ENCODE measurements at places on chromosomes 5 and 9. TPM values are rescaled to one million over a fixed set of nuclear protein-coding genes. Genes with fewer than 3 reads are reported as not detected.

DNA sequence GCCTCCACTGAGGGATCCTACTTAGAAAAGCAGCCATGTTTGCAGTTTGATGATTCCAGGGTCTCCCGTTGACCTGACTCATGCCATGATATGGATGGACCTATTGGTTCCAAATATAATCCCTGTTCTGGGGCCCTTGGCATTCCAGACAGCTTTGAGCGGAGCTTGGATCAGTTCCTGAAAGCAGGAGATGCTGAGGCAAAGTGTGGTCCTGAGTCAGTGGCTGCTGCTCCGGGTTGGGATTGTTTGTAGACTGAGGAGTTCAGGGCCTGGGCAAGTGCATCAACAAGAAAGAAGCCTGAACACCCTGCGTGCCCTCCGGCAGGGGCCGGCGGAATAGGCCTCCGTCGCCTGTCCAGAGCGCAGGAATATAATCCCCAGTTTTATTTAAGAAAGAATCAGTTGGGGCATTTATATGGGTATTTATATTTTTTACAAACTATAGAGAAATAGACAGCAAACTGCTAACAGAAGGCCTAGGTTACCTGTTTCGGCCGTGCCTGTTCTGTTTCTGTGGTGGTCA lies 50.6 kb downstream of the LRSAM1 start:
- no peak for DNase-seq

GRCh38 chr5:4093236-4093635 lies 497.6 kb downstream of the IRX1 start:
- DNase-seq = no peak

The SNCAIP gene
- 1.3 TPM for total RNA-seq

The FAM221B gene
- not detected for total RNA-seq

DNA sequence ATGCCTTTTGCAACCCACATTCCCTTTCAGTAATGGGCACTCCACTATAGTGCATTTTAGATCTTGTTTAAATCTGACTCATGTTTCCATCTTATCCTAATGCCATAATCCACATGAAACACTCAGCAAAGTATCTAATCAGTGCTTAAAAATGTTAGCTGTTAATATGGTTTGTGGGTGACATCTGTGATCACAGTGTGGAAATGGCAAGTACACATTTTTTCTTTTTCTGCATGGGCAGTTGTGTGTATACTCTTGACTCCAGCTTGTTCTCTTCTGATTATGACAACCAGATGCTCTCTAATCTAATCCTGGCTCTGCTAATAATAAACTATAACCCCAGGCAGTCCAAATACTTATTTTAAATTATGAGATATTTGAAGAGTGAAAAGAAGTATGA lies 103.3 kb downstream of the EDIL3 start:
- DNase-seq = no peak

DNA sequence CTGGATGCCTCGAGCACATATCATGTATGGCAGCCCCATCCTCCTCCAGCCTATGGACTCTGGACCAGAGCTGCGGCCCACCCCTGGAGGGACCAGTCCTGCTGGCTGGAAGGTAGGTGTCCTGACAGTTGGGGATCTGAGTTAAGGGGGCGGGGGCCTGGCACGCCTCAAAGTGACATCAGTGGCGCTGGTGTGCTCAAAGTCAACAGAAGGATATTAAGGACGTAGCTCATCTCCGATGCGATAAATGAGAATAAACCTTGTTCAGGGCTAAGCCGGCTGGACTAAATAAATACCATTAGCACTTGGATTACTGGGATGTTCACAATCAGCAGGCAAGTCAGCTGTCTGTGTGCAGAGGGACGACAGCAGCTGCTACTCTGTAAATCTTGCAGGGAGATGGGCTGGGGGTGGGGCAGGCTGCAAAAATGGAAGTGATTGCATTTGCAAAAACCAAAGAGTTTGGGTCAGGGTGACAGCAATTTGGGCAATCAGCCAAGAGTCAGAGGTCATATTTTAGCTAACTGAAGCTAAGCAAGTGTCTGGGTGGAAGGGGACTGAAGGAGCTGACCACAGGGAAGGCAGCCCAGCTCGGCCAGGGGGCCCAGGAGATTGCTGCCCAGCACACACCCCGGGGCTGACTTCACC lies 80.0 kb upstream of the LRRTM2 start:
- DNase-seq = peak; percentile 14

DNA sequence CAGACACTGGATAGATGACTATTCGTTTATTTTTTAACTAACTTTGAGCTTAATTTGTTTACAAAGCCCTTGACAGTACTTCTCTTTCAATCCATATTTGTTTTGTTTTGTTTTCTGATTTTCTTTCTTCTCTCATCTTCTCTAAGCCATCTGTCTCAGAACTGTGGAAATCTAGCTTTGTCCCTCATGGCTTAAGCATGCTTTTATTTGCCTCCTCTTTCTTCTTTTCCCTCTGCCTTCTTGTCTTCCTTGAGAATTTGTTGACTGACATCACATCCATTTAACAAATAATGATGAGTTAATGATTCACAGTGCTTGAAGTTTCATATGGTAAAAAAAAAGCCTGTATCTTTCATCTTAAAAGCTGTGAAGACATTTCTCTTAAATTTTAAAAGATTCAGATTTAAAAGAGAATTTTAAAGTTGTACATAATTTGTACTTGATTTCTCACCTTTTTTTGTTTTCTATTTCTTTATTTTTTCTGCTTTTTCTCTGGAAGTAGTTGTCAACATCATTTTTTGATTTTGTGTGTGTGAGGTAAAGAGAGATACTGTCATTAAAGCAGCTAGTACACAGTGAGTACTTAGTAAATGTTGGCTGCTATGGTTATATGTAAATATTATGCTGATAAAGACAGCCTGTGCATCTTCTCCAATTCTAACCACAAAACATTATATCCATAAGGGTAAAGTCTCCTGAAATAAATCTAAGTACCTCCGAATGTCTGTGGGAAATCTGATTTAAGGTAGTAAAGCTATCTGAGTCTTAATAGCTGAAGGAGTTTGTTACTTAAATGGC lies 13.9 kb upstream of the SGCD start:
- DNase-seq = no peak

The CXCL14 gene
- total RNA-seq = 49.4 TPM

GRCh38 chr9:134770972-134771971 lies 109.3 kb upstream of the FCN2 start:
- DNase-seq = no peak

GRCh38 chr5:37075399-37075950 lies 173.7 kb downstream of the CPLANE1 start:
- no peak for DNase-seq

The IFNK gene
- not detected for total RNA-seq

DNA sequence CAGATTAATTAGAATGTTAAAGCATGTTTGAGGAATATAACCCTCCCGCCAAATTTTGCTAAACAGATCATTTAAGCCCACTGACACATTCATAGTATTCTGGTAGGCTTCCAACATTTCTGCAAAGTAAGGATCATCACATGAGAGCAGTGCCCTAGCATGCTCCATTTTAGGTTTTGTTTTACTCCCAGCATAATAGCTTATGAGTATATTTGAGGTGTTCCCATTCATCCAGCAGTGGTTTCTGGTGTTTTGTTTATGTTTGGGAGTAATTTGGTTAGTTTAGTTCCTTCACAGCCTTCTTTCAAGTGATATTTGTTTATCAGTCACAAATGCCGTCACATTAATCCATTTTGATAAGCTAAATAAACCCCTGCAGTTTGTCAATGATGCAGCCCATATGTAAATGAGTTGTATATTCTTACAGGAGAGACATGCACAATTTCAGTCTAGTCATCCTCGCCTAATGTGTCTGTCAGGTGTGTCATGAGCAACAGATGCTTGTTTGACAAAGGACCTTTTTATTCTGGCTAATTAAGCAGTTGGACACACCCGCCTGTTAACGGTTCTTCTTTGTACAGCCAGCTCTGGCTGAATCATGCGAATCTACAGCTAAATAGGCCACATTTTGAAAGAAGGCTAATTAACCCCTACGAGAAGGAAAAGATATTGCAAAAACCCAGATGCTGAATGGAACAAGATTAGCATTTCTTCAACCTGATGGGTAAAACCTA lies 124.4 kb downstream of the RFX3 start:
- no peak for DNase-seq

- DNase-seq = peak; percentile 41
Measured at GRCh38 chr5:68683632-68684036, 410.2 kb upstream of the SLC30A5 start.

The FOXD4L4 gene
- 0.52 TPM for total RNA-seq

- DNase-seq = no peak
Measured at GRCh38 chr5:151058891-151059489, 21.8 kb downstream of the TNIP1 start.

DNA sequence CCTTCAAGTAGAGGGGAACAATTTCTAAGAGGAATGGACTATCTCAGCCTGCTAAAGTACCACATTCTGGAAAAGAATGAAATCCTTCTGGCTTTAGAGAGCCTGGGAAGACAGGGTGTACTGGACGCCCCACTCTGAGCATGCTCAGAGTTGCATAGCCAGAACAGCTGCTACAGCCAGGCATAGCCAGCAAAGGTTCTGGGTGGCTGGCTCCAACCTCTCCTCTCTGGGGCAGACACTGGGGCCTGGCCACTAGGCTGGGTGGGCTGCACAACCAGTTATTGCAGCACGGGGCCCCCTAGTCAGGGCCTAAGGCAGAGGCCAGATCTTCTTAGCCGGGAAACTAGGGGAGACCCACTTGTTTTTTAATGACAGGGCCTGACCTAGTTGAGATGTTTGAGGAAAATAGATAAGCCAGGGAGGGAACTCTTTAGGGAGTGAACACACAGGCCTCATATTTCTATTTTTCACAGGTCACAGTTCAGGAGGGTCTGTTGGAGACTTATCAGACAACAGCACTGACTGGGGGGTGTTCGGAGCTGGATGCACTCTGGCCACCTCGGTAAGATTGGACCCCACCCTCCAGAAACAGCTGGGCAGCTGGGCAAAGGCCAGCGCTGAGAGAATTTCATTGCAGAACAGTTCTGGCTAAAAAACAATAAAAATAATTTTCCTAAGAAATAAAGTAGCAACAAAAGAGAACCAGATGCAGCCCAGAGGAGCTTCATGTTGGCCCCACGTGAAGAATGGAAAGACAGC lies 142.9 kb downstream of the LPAR1 start:
- peak; percentile 9 for DNase-seq

GRCh38 chr5:142644640-142645361 lies 41.1 kb downstream of the FGF1 start:
- DNase-seq = peak; percentile 17

The CSF1R gene
- total RNA-seq = 13.5 TPM

The NSUN2 gene
- 45.8 TPM for total RNA-seq

GRCh38 chr9:71863631-71864030 lies 47.4 kb downstream of the ABHD17B start:
- no peak for DNase-seq

DNA sequence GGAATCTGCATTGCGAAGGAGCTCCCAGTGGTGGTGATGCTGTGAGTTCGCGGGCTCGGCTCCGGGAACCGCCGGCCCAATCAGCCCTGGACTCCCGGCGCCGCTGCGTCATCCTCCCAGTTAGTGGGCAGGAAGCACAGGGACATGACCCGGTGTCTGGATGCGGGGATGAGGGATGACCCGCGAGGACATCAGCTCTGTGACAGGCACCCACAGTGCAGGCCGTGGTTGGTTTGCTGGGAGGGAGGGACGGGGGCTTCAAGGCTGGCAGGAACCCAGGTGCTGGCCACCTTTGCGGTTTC lies 996 bp downstream of the NXNL2 start:
- DNase-seq = peak; percentile 34

The TAS2R1 gene
- total RNA-seq = not detected

GRCh38 chr9:80156262-80156661 lies 584.5 kb downstream of the TLE4 start:
- DNase-seq = no peak

The IFNA2 gene
- not detected for total RNA-seq

The PHF24 gene
- not detected for total RNA-seq

DNA sequence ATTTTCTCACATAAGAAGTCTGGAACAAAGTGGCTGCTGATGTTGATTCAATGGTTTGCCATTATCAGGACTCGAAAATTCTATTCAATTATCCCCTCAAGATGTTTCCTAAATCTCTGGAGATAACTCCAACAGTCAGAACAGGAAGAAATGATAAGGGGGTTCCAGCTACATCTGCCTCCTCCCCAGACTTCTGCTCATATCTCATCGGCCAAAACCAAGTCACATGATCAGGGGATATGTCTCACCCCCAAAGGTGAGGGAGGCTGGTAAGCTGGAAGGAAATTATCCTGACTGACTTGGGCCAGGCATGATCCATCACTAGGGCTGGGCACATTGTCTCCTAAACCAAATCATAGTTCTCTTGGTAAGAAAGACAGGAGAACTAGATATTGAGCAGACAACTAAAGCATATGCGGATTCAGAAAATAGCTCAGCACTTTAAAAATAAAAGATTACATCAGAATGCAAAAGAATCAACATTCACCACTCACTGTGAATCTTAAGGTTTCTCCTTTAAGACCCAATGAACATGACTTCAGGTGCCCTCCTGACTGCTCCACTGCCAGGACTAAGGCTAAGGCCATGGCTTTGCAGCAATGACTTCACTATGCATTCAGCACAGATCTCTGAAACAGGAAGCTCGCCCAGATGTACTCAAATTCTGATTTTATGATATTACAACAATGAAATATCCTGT lies 306.3 kb downstream of the ENC1 start:
- DNase-seq = no peak

- peak; percentile 82 for DNase-seq
Measured at GRCh38 chr5:19987612-19988361, at the start of gene CDH18. Gene CDH18, minus strand, starts transcription at chr5:19988200. Its CDS starts 149,214 bp downstream, at chr5:19838986.

DNA sequence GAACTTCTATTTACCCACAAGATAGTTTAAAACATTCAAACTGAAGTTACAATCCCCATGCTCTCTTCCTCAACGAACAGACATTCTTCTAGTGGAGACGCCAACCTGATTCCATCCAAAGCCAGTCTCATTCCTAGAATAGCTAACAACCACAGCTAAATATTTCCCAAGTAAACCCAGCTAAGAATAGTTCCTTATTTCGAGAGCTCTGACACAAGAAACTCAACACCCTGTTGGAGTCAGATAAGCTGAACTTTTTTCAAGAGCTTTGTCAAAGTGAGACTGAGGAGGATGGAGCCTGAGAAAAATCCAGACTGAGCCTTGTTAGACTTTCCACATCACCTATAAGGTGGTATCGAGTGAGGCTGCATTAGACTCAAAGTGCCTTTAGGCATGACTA lies 56.7 kb upstream of the RPS23 start:
- DNase-seq = no peak

- no peak for DNase-seq
Measured at GRCh38 chr5:149496917-149497316, 54.3 kb downstream of the CSNK1A1 start.

DNA sequence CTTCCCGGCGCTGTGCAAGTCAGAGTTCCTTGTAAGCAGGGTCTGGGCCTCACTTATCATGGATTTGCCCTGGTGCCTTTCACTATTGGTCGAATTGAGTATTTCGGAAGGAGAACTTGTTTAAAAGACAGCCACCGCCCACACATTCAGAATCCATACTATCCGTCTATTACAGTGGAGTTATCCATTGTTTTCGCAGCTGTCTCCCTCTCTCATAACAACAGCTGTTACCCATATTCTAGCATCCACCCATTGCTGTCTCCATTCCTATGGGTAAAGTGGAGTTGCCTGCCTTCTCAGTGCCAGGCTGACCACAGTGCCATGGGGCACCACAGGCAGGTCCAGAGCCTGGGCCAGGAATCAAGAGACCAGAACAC lies 20.2 kb downstream of the FAXDC2 start:
- no peak for DNase-seq

The DPYSL3 gene
- 10.5 TPM for total RNA-seq

The PCDHA4 gene
- total RNA-seq = 2.0 TPM

GRCh38 chr9:29796291-29796952 lies 2223.1 kb upstream of the C9orf72 start:
- DNase-seq = no peak

The CDX1 gene
- not detected for total RNA-seq

- DNase-seq = no peak
Measured at GRCh38 chr5:61348447-61348846, 16.4 kb downstream of the ZSWIM6 start.

GRCh38 chr9:2255128-2255527 lies 240.0 kb downstream of the SMARCA2 start:
- DNase-seq = no peak

Data from body of pancreas (tissue), 4 donors.